ENCODE measurements at places on chromosomes 7 and 10.

GRCh38 chr7:120164-120991, 72.0 kb upstream of the FAM20C start:
- H3K4me3 ChIP-seq: no peak overlapping the region
- H3K4me1 ChIP-seq: peaks cover 8% of the 10 kb centered on the region
- no peak for DNase-seq

GRCh38 chr10:102595897-102596296, 48.4 kb upstream of the TRIM8 start:
- H3K4me1 ChIP-seq: peaks cover 24% of the 10 kb centered on the region
- H3K27me3 ChIP-seq: no peaks in the 10 kb centered on the region
- no peak overlapping the region for H3K27ac ChIP-seq
- peaks cover 28% of the 10 kb centered on the region for H3K36me3 ChIP-seq

- DNase-seq: no peak
- H3K4me1 ChIP-seq: no peaks in the 10 kb centered on the region
- H3K4me3 ChIP-seq: no peak overlapping the region
- no peaks in the 10 kb centered on the region for H3K36me3 ChIP-seq
- H3K27me3 ChIP-seq: no peaks in the 10 kb centered on the region
Measured at GRCh38 chr7:91883676-91884362, 3.3 kb upstream of the MTERF1 start.

- no peak overlapping the region for H3K27ac ChIP-seq
- H3K27me3 ChIP-seq: no peaks in the 10 kb centered on the region
- H3K36me3 ChIP-seq: no peaks in the 10 kb centered on the region
- DNase-seq: no peak
Measured at GRCh38 chr7:151311294-151311864, 30.2 kb upstream of the NUB1 start.

DNA sequence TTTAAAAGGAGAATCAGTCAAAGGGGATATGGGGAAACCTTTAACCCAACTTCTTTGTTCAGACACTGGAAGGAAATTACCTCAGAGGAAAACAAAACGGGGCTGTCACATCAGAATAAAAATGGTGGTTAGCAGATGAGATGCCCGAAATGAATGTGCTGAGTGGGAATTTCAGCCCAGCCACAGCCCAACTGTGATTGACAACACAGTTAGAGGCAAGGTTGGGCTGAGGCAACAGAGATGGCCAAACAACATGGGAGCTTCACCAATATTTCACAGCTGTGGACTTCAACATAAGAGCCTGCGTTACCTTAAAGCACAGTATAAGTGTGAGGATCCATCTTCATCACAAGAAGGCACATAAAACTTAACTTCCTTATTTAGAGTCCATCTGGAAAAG, 133.5 kb upstream of the PTPRZ1 start:
- DNase-seq: no peak
- H3K4me1 ChIP-seq: no peaks in the 10 kb centered on the region
- no peaks in the 10 kb centered on the region for H3K27me3 ChIP-seq
- H3K4me3 ChIP-seq: no peak overlapping the region
- no peak overlapping the region for H3K27ac ChIP-seq
- no peaks in the 10 kb centered on the region for H3K36me3 ChIP-seq

DNA sequence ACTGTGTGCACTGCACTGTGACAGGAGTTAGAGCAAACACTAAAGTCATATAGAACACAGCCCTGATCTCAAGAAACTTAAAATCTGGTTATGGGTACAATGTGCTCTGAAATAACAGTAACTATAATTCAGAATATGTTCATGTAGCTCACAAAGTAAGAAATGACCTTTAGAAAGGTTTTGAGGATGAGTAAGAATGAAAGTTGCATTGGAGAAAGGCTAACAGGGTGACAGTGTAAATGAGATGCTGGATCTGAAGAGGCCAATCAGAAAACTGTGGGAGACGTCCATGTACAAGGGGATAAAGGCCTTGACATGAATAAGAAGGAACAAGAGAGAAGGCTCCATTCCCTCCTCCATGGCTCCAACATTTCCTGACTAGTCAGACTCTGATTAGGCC, 124.7 kb downstream of the GRM3 start:
- H3K27ac ChIP-seq: no peak overlapping the region
- no peak overlapping the region for H3K4me3 ChIP-seq
- no peaks in the 10 kb centered on the region for H3K27me3 ChIP-seq

- H3K4me3 ChIP-seq: no peak overlapping the region
- no peak for DNase-seq
- no peaks in the 10 kb centered on the region for H3K36me3 ChIP-seq
- H3K27ac ChIP-seq: no peak overlapping the region
Measured at GRCh38 chr10:128398118-128398517, 271.9 kb upstream of the MKI67 start.

GRCh38 chr10:48940958-48941357, 1.3 kb upstream of the LRRC18 start:
- no peak overlapping the region for H3K27ac ChIP-seq
- H3K4me1 ChIP-seq: no peaks in the 10 kb centered on the region
- no peak overlapping the region for H3K4me3 ChIP-seq
- H3K36me3 ChIP-seq: no peaks in the 10 kb centered on the region

- no peaks in the 10 kb centered on the region for H3K27me3 ChIP-seq
- DNase-seq: peak; percentile 70
- no peak overlapping the region for H3K27ac ChIP-seq
- H3K4me1 ChIP-seq: no peaks in the 10 kb centered on the region
- H3K4me3 ChIP-seq: no peak overlapping the region
Measured at GRCh38 chr7:27784399-27785053, 44.6 kb downstream of the TAX1BP1 start.

- H3K4me3 ChIP-seq: no peak overlapping the region
- H3K27ac ChIP-seq: no peak overlapping the region
- DNase-seq: peak; percentile 25
- H3K27me3 ChIP-seq: peaks cover 17% of the 10 kb centered on the region
- no peaks in the 10 kb centered on the region for H3K36me3 ChIP-seq
Measured at GRCh38 chr10:24390746-24391145, 181.8 kb downstream of the KIAA1217 start.

- H3K27me3 ChIP-seq: no peaks in the 10 kb centered on the region
- H3K36me3 ChIP-seq: peaks cover 12% of the 10 kb centered on the region
- DNase-seq: peak; percentile 33
- H3K4me1 ChIP-seq: peaks cover 19% of the 10 kb centered on the region
Measured at GRCh38 chr7:24750441-24751055, 6.7 kb downstream of the GSDME start.

DNA sequence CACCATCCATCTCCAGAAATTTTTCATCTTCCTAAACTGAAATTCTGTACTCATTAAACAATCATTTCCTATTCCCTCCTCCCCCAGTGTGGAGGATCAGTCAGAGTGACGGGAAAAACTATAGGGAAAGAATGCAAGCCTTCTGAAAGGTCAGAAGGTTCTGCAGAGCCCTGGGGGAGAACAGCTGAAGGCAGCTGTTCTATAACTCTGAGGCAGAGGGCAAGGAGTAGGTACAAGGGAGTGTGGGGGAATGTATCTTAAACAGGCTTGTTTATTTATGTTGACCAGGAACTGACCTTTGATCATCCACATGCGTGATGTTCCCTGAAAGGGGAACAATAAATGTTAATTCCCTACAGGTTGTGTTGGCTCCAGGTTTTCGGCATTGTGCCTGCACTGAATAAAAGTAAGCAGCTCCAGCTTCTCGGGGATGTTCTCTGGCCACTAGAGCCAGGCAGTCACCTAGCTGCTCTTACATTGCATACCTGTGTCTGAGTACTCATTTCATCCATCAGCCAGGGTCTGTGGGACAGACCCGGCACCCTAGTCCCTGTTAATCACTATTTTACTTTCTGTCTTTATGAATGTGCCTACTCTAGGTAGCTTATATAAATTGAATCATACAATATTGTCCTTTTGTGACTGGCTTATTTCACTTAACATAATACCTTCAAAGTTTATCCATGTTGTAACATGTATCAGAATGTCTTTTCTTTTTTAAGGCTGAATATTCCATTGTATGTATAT, 5.8 kb downstream of the IFIT1 start:
- no peaks in the 10 kb centered on the region for H3K27me3 ChIP-seq
- H3K4me1 ChIP-seq: peaks cover 1% of the 10 kb centered on the region
- peak overlapping the region; percentile 86 for H3K27ac ChIP-seq
- peak; percentile 60 for DNase-seq
- H3K36me3 ChIP-seq: peaks cover 4% of the 10 kb centered on the region

DNA sequence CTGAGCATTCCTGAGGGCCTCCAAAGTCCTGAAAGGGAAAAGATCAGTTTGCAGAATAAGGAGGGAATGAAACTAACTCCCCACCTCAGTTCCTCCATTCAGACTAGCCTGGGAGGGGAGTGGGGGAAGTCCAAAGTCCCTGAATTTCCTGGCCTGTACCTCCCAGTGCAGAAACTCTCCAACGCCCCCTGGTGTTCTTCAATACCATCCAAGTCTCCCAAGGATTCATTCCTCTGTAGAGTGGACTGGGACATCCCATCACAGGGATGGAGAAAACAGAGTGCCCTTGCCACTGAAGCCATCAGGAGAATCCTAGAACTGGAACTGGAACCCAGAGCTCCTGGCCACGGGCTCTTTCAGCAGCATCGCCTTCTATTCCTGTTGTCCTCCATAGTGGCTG, 1.6 kb upstream of the COL13A1 start:
- H3K4me1 ChIP-seq: peaks cover 12% of the 10 kb centered on the region
- H3K36me3 ChIP-seq: no peaks in the 10 kb centered on the region
- no peak overlapping the region for H3K4me3 ChIP-seq

- H3K27ac ChIP-seq: no peak overlapping the region
- H3K4me1 ChIP-seq: no peaks in the 10 kb centered on the region
- H3K4me3 ChIP-seq: no peak overlapping the region
- no peak for DNase-seq
Measured at GRCh38 chr10:23376229-23376655, 31.6 kb upstream of the C10orf67 start.

DNA sequence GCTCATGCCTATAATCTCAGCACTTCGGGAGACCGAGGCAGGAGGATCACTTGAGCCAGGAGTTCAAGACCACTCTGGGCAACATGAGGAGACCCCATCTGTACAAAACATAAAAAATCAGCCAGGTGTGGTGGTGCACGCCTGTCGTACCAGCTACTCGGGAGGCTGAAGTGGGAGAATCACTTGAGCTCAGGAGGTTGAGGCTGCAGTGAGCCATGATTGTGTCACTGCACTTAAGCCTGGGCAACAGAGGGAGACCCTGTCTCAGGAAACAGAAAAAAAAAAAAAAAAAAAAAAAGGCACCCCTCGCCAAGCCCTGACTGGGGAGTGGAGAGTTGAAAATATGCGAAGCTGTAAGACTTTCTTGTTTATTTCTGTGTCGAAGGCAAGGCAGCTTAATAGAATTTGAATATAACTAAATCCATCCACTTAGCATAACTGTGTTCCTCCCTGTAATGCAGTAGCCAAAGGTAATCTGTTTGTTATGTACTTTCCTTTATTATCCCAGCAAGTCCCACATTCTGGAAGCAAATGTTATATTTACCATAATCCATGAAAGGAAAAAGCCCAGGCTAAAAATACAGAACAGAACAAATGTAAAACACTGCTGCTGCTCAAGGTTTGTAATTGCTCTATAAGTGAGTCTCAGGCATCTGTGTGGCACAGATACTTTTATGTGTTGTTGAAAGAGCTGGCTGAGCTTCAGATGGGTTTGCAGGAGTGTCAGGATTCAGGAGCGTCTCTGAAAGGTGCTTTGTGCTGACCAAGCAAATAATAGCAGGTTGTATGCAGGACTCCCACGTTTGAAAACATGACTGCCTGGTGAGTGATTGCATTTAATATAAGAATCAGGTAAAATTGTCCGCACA, 127.2 kb downstream of the CELF2 start:
- H3K4me3 ChIP-seq: no peak overlapping the region
- no peaks in the 10 kb centered on the region for H3K36me3 ChIP-seq
- no peaks in the 10 kb centered on the region for H3K4me1 ChIP-seq
- H3K27ac ChIP-seq: no peak overlapping the region
- no peak for DNase-seq

- H3K36me3 ChIP-seq: no peaks in the 10 kb centered on the region
- no peak for DNase-seq
Measured at GRCh38 chr10:30647089-30647488, 17.5 kb upstream of the LYZL2 start.

GRCh38 chr7:84617265-84618030, 422.9 kb upstream of the SEMA3A start:
- no peaks in the 10 kb centered on the region for H3K27me3 ChIP-seq
- no peaks in the 10 kb centered on the region for H3K4me1 ChIP-seq
- no peak overlapping the region for H3K4me3 ChIP-seq

DNA sequence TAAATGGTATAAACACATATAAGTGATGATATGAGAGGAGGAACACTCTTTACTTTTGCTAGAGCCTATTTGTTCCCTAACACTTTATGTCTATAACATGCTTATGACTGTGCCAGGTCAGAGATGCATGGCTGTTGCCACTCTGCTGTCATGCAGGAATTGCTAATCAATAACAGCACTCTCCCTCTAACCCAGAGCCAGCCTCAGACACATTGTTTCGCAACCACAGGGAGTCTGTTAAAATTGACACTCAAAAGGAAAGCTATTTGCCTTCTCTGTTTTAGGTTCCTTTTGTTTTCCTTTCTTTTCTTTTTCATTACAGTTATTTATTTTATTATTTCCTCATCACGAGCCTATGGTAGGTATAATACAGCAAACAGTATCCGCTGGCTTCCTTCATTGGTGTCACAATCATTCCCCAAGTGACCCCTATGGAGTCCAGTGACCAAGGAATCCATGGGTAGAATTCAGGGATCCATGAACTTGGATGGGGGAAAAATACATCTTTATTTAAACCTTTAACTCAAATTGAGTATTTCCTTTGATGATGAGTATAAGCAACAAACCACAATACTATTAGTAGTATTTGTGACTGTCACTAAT, 6.8 kb downstream of the PON2 start:
- no peaks in the 10 kb centered on the region for H3K4me1 ChIP-seq
- H3K4me3 ChIP-seq: no peak overlapping the region
- H3K36me3 ChIP-seq: peaks cover 3% of the 10 kb centered on the region
- H3K27ac ChIP-seq: no peak overlapping the region

DNA sequence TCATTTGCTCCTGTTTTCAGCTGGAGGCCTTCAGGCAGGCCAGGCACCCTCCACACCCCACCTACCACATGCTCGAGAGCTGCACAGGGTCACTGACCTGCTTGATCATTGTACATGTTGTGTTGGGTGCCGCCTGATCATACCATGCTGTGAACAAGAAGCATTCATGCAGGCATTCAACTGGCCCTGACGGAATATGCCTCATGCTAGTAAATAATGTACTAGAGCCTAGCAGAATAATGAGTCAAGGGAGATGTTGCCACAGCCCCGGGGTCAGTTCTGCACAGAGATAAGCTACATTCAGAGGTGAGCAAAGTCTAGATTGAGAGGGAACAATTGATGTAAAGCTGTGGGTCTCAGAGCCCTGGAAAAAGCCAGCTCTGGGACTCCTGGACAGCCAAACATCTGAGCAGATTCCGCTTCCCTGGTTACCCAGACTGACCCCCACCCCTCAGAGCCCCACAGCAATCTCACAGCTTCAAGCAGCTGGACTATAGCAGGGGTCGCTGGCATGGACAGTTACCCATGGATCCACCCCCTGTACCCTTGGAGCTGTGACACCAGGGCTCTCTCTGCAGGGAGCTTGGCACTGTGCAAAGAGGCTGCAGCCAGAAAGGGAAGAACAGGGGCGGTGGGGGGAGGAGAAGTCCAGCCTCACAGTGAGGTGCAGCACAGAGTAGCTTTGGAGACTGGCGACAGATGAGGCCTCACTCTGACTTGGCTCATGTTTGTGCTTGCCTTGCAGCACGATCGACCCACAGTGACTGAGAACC, 86.6 kb downstream of the FRMPD2 start:
- no peaks in the 10 kb centered on the region for H3K4me1 ChIP-seq
- no peak overlapping the region for H3K4me3 ChIP-seq
- no peak for DNase-seq
- H3K27ac ChIP-seq: no peak overlapping the region

GRCh38 chr10:120613180-120613579, 156.2 kb downstream of the PLPP4 start:
- no peak overlapping the region for H3K27ac ChIP-seq
- DNase-seq: no peak
- no peaks in the 10 kb centered on the region for H3K36me3 ChIP-seq
- no peaks in the 10 kb centered on the region for H3K4me1 ChIP-seq
- H3K27me3 ChIP-seq: no peaks in the 10 kb centered on the region
